ENCODE measurements at places on chromosomes 7 and 10. TPM values are rescaled to one million over a fixed set of nuclear protein-coding genes. Genes with fewer than 3 reads are reported as not detected.
A peak's percentile ranks its signal among the peaks of the same experiment; 100 is the strongest.

Gene PPP3CB
- 55.4 TPM for total RNA-seq

Gene GHRHR
- not detected for total RNA-seq

- no peaks in the 10 kb centered on the region for H3K36me3 ChIP-seq
- no peak overlapping the region for H3K4me3 ChIP-seq
- no peak overlapping the region for H3K27ac ChIP-seq
- H3K27me3 ChIP-seq, result peaks cover 7% of the 10 kb centered on the region
- no peak for DNase-seq
- peaks cover 12% of the 10 kb centered on the region for H3K4me1 ChIP-seq
Observed at GRCh38 chr10:61877887-61878739, 23.4 kb upstream of the ARID5B start.

DNA sequence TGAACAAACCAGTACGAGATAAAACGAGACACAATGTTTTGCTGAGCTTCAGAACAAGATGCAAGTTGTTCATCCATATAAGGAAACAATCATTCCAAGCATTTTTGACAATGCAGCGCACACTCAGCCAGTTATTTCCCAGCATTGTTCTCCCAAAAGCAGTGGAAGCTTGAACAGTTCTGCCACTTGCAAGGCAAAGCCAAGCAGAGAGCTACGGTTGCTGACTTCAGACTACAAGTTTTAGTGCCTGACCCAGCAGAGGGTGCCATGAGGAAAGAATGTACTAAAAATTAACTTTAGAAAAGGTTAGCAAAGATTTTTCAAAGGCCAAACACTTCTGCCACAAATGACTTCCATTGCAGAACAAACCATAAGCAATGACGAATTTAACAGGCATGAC lies 152.5 kb downstream of the SLC25A13 start:
- H3K27me3 ChIP-seq, result no peaks in the 10 kb centered on the region
- H3K4me1 ChIP-seq, result no peaks in the 10 kb centered on the region
- H3K4me3 ChIP-seq, result no peak overlapping the region
- peaks cover 6% of the 10 kb centered on the region for H3K36me3 ChIP-seq

Gene PAPSS2
- total RNA-seq, result not detected

Gene INMT
- 1.0 TPM for total RNA-seq

Gene CADPS2
- not detected for total RNA-seq

- H3K27ac ChIP-seq, result no peak overlapping the region
- peaks cover 6% of the 10 kb centered on the region for H3K36me3 ChIP-seq
- H3K27me3 ChIP-seq, result no peaks in the 10 kb centered on the region
- H3K4me3 ChIP-seq, result no peak overlapping the region
Observed at GRCh38 chr10:102537367-102537766, 33.6 kb downstream of the SUFU start.

Gene OR6V1
- total RNA-seq, result not detected

Gene IDI2
- not detected for total RNA-seq

- H3K4me1 ChIP-seq, result no peaks in the 10 kb centered on the region
- no peak for DNase-seq
- H3K27ac ChIP-seq, result no peak overlapping the region
- no peaks in the 10 kb centered on the region for H3K36me3 ChIP-seq
- no peak overlapping the region for H3K4me3 ChIP-seq
Observed at GRCh38 chr10:97153270-97153850, 32.4 kb downstream of the SLIT1 start.

Gene HOXA5
- total RNA-seq, result not detected

Gene UTF1
- total RNA-seq, result not detected

Gene GBX1
- total RNA-seq, result not detected

DNA sequence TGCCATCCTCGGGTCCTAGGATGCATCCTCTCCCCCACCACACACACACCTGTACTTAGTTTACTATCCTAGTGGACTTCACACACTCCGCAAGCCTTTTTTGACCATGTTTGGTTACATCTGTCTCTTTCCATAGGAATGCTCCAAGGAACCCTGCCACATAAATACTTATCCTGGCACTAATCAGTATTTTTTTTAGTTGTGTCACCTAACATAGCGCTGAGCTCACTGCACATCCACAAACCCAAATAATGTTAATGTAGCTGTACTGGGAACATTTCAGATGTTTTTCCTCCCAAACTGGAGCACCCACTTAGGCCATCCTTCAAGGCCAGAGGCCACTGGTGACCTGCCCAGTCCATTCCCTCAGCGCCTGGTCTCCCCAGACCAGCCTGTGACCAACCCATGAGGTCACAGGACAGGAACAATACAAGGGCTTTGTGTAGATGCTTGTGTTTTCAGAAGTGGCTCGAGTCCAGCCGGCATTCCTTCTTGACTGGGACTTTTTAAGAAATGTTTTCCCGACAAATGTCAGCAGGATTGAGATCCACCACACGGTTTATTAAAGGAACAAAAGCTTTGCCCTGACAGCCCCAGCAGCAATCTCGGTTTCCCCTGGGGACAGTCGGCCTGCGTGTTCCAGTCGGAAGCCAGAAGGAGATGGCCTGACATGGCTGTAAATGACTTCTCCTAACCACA lies 181.4 kb downstream of the JCAD start:
- no peak overlapping the region for H3K27ac ChIP-seq
- no peak for DNase-seq
- H3K36me3 ChIP-seq, result no peaks in the 10 kb centered on the region
- peaks cover 20% of the 10 kb centered on the region for H3K27me3 ChIP-seq

DNA sequence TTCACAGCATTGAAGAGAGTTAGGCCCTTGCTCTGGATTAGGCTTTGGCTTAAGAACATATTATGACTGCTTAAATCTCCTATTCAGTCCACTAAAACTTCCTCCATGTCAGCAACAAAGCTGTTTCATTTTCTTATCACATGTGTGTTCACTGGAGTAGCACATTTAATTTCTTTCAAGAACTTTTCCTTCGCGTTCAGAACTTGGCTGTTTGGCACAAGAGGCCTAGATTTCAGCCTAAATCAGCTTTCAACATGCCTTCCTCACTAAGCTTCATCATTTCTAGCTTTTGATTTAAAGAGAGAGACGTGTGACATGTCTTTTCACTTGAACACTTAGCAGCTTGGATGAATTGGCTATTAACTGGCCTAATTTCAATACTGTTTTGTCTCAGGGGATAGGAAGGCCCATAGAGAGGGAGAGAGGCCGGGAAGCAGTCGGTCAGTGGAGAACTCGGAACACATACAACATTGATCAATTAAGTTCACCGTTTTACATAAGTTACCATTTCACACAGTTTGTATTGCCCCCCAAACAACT lies 885.2 kb upstream of the AUTS2 start:
- H3K27me3 ChIP-seq, result no peaks in the 10 kb centered on the region
- H3K4me3 ChIP-seq, result no peak overlapping the region
- H3K4me1 ChIP-seq, result no peaks in the 10 kb centered on the region
- H3K36me3 ChIP-seq, result no peaks in the 10 kb centered on the region
- H3K27ac ChIP-seq, result no peak overlapping the region
- DNase-seq, result no peak

DNA sequence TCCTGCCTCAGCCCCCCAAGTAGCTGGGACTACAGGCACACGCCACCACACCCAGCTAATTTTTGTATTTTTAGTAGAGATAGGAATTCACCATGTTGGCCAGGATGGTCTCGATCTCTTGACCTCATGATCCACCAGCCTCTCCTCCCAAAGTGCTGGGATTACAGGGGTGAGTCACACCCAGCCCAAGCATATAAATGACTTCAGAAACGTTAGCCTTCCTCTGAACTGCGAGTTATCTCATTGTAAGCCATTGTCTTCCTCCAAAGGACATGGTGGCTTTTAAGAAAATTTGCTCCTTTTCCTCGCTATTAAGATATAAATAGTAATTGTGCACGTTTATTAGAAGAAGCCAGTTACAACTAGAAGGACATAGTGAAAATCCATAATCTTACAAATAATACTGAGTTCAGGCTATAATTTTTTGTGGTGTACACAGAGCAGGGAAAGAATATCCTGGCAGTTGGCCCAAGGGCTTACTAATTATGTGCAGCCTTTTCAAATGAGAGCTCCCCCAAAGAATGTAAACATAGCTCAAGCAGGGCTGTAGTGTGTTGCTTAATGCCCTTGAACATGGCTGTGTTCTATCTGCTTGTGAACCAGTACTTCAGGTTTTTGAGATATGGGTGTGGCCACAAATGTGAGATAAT lies 495.8 kb downstream of the PARD3 start:
- no peak overlapping the region for H3K4me3 ChIP-seq
- H3K4me1 ChIP-seq, result no peaks in the 10 kb centered on the region
- H3K27me3 ChIP-seq, result no peaks in the 10 kb centered on the region
- H3K36me3 ChIP-seq, result no peaks in the 10 kb centered on the region
- no peak for DNase-seq

DNA sequence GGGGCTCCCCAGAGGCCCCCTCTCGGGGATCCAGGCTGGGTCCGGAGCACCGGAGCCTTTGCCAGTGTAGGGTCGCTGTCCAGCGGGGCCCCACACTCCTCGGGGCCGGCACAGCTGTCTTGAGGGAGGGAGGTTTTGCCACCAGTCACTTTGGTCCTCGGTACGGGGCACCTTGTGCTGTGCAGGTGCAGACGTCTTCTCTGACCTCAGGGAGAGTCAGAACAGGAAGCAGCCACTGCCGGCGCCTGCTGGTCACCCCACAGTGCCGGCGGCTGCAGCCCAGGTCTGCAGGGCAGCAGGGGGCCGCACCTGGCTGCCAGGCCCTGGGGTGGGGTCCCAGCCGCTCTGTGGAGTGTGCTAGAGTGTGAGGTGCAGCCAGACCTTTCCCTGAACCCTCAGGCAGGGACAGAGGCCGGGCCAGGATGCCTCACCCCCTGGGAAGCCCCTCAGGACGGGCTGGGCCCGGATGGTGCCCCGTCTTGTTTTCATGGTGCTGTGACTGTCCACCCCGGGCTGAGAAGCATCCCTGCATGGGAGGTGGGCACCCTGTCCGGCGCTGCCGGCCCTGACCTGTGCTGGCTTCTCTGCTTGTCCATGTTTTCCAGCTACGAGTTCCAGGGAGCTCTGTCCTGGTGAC lies 8.2 kb downstream of the MAFK start:
- no peak for DNase-seq
- H3K27me3 ChIP-seq, result no peaks in the 10 kb centered on the region
- no peak overlapping the region for H3K27ac ChIP-seq
- H3K4me3 ChIP-seq, result no peak overlapping the region
- H3K4me1 ChIP-seq, result peaks cover 9% of the 10 kb centered on the region

- H3K27me3 ChIP-seq, result no peaks in the 10 kb centered on the region
- H3K4me1 ChIP-seq, result peaks cover 8% of the 10 kb centered on the region
- H3K4me3 ChIP-seq, result no peak overlapping the region
- no peak for DNase-seq
Observed at GRCh38 chr7:139871331-139871730, 42.3 kb downstream of the TBXAS1 start.

DNA sequence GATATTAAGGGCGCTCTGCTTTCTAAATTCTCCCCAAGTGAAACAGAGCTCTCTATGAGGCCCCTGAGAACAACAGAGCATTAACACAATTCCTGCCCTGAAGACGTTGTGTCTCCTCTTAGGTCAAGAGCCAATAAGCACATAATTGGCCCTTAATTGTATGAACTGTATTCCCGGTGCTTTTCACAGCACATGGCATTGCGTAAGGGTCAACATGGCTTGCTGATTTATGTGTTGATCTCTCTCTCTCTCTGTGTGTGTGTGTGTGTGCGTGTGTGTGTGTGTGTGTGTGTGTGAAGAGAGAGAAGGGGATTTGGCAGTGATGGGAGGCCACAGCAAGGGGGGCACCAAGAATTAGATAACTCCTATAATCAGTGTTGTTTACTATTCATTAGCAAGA lies 40.5 kb downstream of the LYZL1 start:
- no peaks in the 10 kb centered on the region for H3K4me1 ChIP-seq
- no peaks in the 10 kb centered on the region for H3K36me3 ChIP-seq
- H3K27ac ChIP-seq, result no peak overlapping the region
- peaks cover 6% of the 10 kb centered on the region for H3K27me3 ChIP-seq

Gene IFIT1B
- 0.15 TPM for total RNA-seq

- DNase-seq, result no peak
- no peaks in the 10 kb centered on the region for H3K27me3 ChIP-seq
- no peak overlapping the region for H3K4me3 ChIP-seq
- H3K36me3 ChIP-seq, result peaks cover 11% of the 10 kb centered on the region
- peaks cover 20% of the 10 kb centered on the region for H3K4me1 ChIP-seq
Observed at GRCh38 chr10:132593900-132594876, 56.6 kb downstream of the INPP5A start.

- no peaks in the 10 kb centered on the region for H3K4me1 ChIP-seq
- no peak overlapping the region for H3K4me3 ChIP-seq
- no peak overlapping the region for H3K27ac ChIP-seq
- H3K36me3 ChIP-seq, result no peaks in the 10 kb centered on the region
- no peaks in the 10 kb centered on the region for H3K27me3 ChIP-seq
Observed at GRCh38 chr10:58867683-58868082, 308.8 kb upstream of the PHYHIPL start.

GRCh38 chr10:84837041-84837812 lies 508.8 kb downstream of the CCSER2 start:
- H3K27me3 ChIP-seq, result no peaks in the 10 kb centered on the region
- H3K36me3 ChIP-seq, result no peaks in the 10 kb centered on the region
- no peaks in the 10 kb centered on the region for H3K4me1 ChIP-seq
- no peak for DNase-seq
- H3K4me3 ChIP-seq, result no peak overlapping the region

DNA sequence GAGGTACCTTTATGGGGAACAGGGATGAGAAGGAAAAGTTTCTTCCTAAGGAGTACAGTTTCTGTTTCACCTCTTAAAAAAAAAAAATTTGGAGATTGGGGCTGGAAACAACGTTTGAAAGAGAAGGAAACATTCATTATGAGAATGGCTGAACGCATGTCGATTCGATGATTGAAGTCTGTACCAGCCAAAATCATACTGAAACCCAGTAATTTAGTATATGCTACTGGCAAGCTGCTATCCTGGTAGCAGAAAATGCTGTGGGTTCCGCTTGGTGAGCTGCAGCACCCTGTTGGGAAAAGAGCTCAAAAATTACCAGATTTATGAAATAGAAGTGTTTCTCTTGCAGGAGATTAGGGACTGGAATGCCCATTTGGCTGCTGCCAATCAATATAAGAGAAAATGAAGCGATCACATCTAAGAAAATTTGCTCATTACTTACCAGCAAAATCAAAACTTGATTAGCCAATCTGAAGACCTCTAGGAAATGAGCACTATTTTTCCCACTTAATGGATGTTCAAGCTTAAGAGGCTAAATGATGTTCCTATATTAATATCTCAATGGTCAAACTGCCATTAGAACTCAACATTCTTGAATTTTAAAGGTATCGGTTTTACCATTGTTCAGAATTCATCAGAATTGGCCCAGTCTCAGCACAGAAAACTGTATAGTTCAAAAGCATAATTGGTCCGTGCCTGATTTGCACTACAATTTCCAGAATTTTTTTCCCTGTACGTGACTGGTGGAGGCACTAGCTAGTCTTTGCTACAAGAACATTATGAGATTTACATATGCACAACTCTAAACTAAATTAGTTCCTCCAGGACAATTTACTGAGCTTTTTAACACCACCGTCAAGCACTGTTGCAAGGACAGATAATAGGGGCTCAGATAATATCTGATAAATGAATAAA lies 1.2 kb upstream of the ITGB1 start:
- H3K4me3 ChIP-seq, result peak overlapping the region; percentile 82
- peaks cover 37% of the 10 kb centered on the region for H3K4me1 ChIP-seq
- no peaks in the 10 kb centered on the region for H3K27me3 ChIP-seq
- H3K27ac ChIP-seq, result peak overlapping the region; percentile 82

GRCh38 chr7:84970670-84971069 lies 216.2 kb downstream of the SEMA3D start:
- no peak overlapping the region for H3K27ac ChIP-seq
- no peaks in the 10 kb centered on the region for H3K36me3 ChIP-seq
- no peaks in the 10 kb centered on the region for H3K4me1 ChIP-seq
- H3K27me3 ChIP-seq, result no peaks in the 10 kb centered on the region

All from activated CD4-positive, alpha-beta memory T cell treated with anti-CD3 and anti-CD28 coated beads, Interleukin-2, amount 10 ng/mL, durations not matched to agents 7 days and 5 days (primary cell).